ENCODE measurements at places on chromosomes 16 and 17.

DNA sequence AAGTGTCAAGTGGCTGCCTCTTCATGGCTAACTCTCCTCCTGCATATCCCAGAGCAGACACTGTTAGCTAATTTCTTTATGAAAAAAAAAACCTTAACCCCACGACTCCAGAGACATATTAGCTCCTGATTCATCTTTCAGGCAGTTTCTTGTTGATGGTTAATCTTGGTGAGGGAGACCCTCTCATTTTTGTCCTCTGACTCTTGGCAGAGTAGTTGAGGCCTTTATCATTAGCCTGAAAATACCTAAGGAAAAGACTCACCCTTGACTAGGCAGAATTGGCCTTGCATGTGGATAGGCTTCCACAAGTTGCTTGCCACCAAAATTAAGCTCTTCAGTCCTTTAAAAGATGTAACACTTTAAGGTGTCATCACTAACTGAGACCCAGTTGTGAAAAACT, 4.0 kb downstream of the CRYBA1 start:
- peaks cover 6% of the 10 kb centered on the region for H3K4me1 ChIP-seq
- no peaks in the 10 kb centered on the region for H3K36me3 ChIP-seq
- no peaks in the 10 kb centered on the region for H3K27me3 ChIP-seq
- no peak for DNase-seq
- no peak overlapping the region for H3K4me3 ChIP-seq
- H3K27ac ChIP-seq: peak overlapping the region; percentile 74

GRCh38 chr17:49913226-49914095, 55.5 kb upstream of the DLX4 start:
- H3K27me3 ChIP-seq: peaks cover 81% of the 10 kb centered on the region
- no peak overlapping the region for H3K4me3 ChIP-seq
- H3K4me1 ChIP-seq: peaks cover 16% of the 10 kb centered on the region
- no peak overlapping the region for H3K27ac ChIP-seq
- no peak for DNase-seq

- DNase-seq: no peak
- no peaks in the 10 kb centered on the region for H3K27me3 ChIP-seq
- H3K4me3 ChIP-seq: no peak overlapping the region
- no peak overlapping the region for H3K27ac ChIP-seq
Observed at GRCh38 chr17:43352579-43353331, 46.0 kb upstream of the ARL4D start.

- peaks cover 11% of the 10 kb centered on the region for H3K4me1 ChIP-seq
- H3K27ac ChIP-seq: peak overlapping the region; percentile 85
- no peaks in the 10 kb centered on the region for H3K27me3 ChIP-seq
Observed at GRCh38 chr17:76492123-76492988, 8.9 kb downstream of the RHBDF2 start.

GRCh38 chr17:39540611-39541010, 67.1 kb downstream of the NEUROD2 start:
- peaks cover 4% of the 10 kb centered on the region for H3K36me3 ChIP-seq
- H3K27ac ChIP-seq: no peak overlapping the region
- H3K4me3 ChIP-seq: no peak overlapping the region
- H3K27me3 ChIP-seq: no peaks in the 10 kb centered on the region

- peak overlapping the region; percentile 88 for H3K4me3 ChIP-seq
- peaks cover 37% of the 10 kb centered on the region for H3K27me3 ChIP-seq
- no peaks in the 10 kb centered on the region for H3K36me3 ChIP-seq
- no peaks in the 10 kb centered on the region for H3K4me1 ChIP-seq
- no peak for DNase-seq
Observed at GRCh38 chr17:49577963-49578362, 2.3 kb downstream of the NXPH3 start.

Measured in type B pancreatic cell (in vitro differentiated cells).